Activated CD4-positive, alpha-beta T cell treated with anti-CD3 and anti-CD28 coated beads for 36 hours (primary cell): ENCODE measurements at places on chromosomes 16 and 17.

GRCh38 chr17:50064253-50065001 lies 8.5 kb downstream of the ITGA3 start:
- no peak for DNase-seq

GRCh38 chr17:80608326-80608725 lies 63.7 kb downstream of the RPTOR start:
- no peak for DNase-seq

DNA sequence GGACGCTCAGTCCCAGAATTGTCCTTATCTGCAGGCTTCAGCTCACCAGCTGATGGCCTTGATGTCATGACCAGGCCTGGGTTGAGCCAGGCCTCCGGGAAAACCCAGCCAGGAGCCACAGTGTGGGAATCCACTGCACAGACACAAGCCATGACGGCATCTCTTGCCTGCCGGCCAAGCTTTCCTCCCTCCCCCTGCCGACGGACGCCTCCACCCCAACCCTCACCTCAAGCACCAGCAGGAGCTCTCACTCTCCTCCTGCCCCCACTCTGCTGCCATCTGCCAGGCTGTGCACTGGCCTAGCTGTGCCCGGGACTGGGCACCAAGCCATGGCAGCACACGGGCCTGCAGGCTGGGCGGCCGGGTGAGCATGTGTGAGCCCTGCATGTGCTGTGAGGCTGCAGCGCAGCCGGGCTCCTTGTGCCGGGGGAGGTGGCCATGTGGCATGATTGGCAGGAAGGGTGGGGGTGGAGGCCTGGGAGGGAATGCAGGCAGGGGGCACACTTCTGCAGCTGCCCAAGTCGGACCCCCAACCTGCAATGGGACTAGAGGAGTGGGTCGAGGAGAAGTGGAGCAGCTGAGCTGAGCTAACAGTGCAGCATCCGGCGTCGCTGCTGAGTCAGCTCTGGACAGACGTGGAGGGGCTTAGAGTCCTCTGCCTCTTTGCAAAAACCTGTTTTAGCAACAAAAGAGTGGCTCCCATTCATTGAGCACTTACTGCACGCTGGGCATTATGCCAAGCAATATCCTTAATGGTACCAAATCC lies 268.5 kb downstream of the CBLN1 start:
- DNase-seq = no peak

DNA sequence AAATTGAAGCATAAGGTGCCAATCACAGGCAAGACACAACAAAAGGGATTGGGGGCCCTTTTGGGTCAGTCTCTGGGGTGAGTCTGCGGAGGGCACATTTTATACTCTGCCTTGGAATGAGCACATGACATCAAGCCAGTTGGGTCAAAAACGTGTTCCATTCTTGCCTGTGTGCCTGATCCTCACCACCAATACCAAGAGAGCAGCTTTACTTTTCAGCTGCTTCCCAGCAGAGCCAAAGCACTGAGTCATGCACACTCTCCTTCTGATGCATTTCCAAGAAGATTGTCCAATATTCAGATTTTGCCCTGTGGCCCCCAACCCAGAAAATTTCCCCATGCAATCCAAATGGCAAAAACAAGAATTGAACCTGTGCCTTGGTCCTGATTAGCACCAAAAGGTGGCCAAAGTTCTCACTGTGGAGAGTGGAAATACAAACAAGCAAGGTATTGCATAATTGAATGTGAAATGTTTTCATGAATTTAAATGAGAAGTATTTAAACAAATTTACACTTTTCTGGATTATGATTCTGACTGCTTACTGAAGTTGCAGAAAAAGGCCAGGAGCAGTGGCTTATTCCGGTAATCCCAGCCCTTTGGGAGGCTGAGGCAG lies 217.8 kb upstream of the SOX9 start:
- DNase-seq = no peak

DNA sequence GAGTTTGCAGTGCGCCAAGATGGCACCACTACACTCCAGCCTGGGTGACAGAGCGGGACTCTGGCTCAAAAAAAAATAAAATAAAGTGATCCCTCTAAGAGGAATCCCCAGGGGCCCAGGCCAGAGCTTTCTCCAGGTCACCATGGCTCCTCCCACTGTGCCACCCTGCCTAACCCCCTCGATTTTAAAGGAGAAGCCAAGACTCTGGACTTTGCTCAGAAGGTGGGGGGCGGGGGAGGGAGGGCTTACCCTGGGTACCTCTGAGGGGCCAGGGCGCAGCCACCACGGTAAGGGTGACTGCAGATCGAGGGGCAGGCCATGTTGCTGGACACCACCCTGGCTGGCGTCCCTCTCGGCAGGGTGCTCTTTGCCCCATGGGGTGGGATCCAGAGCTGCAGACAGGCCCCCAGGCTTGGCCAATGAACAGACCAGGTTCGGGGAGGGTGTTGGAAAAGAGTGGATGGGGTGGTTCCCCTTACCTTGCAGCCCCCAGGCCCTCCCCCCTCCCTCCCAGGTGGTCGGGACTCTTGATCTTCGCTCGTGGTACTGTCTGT lies 455 bp upstream of the GRB7 start:
- DNase-seq = no peak

GRCh38 chr17:38867968-38868816 lies 1.7 kb upstream of the LASP1 start:
- DNase-seq = peak; percentile 51

- DNase-seq = no peak
Measured at GRCh38 chr16:78289844-78290277, 190.4 kb downstream of the WWOX start.

DNA sequence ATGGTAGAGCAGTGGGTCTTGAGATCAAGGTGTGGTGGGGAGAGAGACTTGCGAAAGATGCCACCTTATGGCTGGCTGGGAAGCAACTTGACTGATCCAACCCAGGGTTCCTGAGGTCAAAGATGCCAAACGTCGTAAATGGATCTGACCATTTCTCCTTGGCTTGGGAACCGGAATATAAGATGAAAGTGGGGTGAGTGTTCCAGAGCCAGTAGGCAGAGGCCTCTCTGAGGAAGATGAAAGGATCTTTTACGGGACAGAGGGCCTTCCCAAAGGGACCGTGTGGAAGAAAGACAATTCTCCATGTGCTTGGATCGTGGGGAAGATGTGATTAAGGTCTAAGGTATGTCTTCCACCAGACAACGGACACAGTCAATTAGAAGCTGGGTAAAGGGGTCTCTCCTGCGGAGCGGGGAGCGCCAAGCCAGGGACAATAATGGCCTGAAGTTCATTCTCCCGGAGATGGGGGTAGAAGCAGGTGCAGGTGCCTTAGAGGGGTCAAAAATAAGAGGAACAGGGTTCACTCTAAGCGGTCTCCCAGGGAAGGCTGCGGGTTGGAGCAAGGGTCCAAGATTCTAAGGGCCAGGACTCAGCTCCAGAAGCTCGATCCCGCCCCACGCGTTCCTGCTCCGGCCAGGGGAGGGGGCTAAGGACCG lies 800 bp downstream of the FXR2 start:
- DNase-seq = peak; percentile 13
